ENCODE measurements at places on chromosomes 7 and 10.

- DNase-seq = no peak
Measured at GRCh38 chr7:31991406-31991805, 78.8 kb downstream of the PDE1C start.

- DNase-seq = no peak
Measured at GRCh38 chr10:88114368-88114767, 250.9 kb downstream of the PTEN start.

DNA sequence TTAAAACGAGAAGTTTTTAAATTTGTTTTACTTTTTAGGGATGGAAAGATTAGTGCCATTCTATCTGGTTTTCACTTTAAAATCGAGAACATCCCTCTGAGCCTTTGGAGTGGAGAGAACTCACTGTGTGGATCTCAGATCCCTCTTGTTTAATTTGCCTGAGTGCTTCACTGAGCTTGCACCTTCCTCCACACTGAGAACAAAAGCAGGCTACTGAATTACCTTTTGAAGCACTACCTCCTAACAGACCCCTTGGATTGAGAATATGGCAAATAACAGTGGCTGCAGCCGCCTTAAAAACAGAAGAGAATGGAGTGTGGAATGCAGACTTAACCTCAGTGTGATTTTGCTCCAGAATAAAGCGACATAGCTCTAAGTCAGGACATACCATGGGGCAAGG is 204.7 kb downstream of the CNTNAP2 start:
- DNase-seq = no peak

DNA sequence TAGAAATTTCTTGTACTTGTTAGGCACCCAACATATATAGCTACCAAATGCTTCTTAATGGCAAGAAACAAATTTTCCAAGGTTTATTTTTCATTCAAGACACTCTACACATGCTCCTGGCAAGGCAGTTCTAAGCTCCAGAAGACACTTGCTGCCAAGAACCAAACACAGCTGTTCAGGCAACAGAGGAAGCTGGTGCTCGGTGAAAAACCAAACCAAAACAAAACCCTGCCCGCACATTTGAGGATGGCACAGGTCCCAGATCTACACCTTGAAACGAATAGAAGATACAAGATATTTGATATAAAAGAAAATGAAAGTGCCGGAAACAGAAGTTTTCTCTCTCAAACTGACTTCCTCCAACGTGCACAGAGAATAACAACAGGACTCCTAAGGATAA is 4.9 kb upstream of the DNTT start:
- no peak for DNase-seq

- no peak for DNase-seq
Measured at GRCh38 chr7:2191016-2191415, 41.7 kb downstream of the MAD1L1 start.

DNA sequence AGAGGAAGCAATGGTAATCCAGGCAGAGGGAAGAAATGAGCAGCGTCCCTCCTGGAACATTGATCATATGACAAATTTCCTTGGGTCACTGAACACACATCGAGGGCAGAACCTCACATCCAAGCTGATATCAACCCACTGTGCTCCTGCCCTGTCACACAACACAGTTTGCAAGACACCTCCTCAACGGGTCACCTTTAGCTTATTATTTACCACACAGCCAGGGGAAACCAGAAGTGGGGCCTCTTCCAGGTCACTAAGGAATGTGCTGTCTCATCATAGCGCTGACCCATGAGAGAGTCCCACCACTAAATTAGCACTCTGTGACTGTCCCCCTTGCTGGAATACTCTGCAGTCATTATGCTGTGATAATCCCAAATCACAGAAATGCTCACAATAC is 69.7 kb upstream of the PPP1R3C start:
- no peak for DNase-seq

- DNase-seq = no peak
Measured at GRCh38 chr7:112743811-112744210, 46.4 kb downstream of the TMEM168 start.

GRCh38 chr7:2044883-2045471 is 187.8 kb downstream of the MAD1L1 start:
- no peak for DNase-seq

DNA sequence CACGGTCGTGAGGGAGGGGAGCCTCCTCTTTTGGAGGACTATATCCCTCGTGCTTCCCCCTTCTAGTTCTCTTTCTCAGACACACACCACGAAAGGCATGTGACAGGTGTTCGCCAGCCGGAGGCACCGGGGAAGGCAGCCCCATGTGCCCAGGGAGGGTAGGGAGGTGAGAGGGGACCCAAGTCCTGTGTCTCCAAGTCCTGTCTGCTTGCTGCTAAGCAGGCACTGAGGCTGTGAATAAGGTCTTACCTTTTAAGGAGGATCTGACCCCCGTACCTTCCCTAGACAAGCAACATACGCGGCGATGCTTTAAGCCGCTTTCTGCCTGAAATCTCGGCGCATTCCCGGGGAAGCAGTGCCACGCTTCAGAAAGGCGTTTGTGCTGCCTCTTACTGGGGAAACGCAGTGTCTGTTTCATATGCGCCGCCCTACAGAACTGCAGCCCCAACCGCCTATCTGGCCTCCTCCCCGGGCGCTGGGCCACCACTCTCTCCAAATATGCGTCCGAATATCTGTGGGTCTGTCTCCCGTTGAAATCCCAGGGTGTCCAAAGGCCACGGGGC is 770 bp downstream of the PLXNA4 start:
- DNase-seq = no peak

GRCh38 chr10:61052469-61053205 is 108.7 kb upstream of the RHOBTB1 start:
- no peak for DNase-seq

DNA sequence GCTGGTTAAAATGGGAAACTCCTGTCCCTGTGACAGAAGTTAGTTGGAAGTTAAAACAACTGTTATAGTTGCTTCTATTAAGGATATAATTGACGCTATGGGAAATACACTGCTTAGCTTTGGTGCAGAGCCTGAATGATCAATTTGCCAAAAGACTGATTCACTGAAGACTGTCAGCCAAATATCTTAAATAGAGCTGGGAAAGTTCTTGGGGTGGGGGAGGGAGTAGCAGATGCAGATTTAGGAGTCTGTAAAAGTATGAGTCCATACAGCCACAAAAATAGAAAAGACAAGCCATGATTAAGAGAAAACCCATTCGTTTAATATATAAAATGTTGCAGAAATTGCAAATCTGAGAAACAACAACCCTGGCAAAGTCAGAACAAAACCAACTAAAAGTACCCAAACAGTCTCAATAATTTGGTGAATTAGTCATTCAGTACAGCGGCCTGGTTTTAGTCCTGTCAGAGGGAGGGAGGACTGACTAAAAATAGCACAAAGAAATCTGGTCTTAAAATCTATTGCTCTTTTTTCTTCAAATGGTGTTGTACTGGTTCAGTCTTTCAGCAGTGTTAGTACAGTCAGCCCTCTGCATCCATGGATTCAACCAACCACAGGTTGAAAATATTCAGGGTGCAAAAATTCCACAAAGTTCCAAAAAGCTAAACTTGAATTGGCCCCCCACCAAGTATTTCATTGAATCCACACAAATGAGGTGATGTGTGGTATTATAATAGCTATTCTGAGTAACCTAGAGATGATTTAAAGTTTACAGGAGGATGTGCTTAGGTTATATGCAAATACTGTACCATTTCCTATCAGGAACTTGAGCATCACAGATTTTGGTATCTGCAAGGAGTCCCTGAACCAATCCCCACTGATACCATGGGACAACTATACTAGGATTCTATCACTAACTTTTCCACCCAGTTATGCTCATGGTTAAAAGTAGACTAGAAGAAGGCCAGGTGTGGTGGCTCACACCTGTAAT is 30.0 kb downstream of the STK17A start:
- no peak for DNase-seq

DNA sequence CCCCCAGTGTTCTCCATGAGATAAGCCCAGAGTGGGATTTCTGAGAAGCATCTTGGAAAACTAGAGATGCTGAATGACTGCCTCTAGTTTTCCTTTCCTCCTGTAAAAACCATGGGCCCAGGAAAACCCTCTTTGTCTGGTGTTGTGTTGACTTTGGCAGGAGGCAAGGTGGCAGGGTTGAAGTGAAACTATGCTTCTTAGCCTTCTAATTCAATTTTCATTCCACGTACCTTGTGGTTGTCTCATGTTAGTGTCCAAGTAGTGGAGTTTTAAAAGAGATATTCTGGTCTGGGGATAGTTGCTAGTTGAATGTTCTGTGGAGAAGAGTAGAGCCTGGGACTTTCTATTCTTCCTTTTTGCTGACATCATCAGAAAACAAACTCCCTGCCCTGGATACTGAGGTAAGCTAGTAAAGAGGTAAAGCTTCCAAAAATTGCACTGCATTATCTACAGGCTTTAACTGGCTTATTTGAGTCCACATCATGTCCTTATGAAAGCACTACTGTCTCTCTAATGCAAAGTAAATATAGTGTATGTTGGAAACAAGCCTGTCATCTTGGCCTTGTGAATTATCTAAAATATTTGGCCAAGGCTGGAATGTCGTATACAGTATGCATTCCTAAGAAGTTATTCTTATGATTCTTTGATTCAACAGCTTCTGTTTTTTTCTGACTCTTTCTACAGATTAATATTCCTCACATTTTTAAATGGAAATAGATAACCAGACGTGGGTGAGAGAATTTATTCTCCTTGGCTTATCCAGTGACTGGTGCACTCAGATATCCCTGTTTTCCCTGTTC is at the start of gene OR2F2:
Gene OR2F2 (plus strand): TSS at position 708 of the 800 bp plus-strand sequence. CDS start 0 bp downstream, at position 708.
- no peak for DNase-seq

DNA sequence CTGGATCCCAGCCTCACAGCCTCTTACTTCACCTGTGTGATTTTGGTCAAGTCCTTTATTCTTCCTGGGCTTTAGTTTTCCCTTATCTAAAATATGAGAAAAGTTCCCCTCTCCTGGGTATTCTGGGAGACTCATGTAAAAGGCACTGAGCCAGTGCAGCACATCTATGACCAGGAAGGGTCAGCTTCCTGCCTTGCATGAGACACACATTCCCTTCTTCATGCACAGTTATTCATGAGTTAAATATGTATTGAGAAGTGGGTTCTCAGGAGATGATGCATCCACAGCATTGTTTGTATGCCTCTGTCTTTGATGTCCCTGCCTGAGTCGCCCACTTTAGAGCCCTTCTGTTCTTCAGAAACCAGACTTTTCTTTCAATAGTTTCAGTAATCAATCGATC is 33.3 kb downstream of the EGFR start:
- DNase-seq = no peak

DNA sequence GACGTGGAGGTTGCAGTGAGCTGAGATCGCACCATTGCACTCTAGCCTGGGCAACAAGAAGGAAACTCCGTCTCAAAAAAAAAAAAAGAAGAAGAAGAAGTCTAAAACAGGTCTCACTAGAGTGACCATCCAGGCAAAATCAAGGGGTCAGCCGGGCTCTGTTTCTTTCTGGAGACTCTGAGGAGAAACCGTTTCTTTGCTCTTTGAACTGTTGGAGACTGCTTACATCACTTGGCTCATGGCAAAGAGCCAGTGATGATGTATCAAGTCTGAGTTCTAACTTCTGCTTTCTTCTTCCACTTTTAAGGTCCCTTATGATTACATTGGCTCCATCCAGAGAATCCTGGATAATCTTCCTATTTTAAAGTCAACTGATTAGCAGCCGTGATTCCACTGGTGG is 306.8 kb downstream of the WDR11 start:
- DNase-seq = no peak

- DNase-seq = no peak
Measured at GRCh38 chr7:5687936-5688630, 93.4 kb downstream of the RNF216 start.

GRCh38 chr10:34161777-34162370 is 653.2 kb downstream of the PARD3 start:
- DNase-seq = no peak

- DNase-seq = no peak
Measured at GRCh38 chr7:25940086-25940906, 211.7 kb upstream of the NFE2L3 start.

GRCh38 chr10:120392245-120392644 is 64.8 kb upstream of the PLPP4 start:
- no peak for DNase-seq

- no peak for DNase-seq
Measured at GRCh38 chr7:112362731-112363131, 87.5 kb upstream of the IFRD1 start.

- no peak for DNase-seq
Measured at GRCh38 chr10:76086761-76087639, 655.6 kb downstream of the LRMDA start.

GRCh38 chr7:86925221-86925620 is 134.2 kb downstream of the ELAPOR2 start:
- DNase-seq = no peak

- DNase-seq = no peak
Measured at GRCh38 chr7:136023134-136023869, 46.1 kb upstream of the MTPN start.

- DNase-seq = no peak
Measured at GRCh38 chr10:127472976-127473375, 76.1 kb upstream of the NPS start.
